SK-N-SH (cell line): ENCODE measurements at places on chromosomes 3 and 15. TPM values are rescaled to one million over a fixed set of nuclear protein-coding genes. Genes with fewer than 3 reads are reported as not detected.

GRCh38 chr3:168186293-168186983 lies 90.7 kb upstream of the GOLIM4 start:
- DNase-seq, result no peak

DNA sequence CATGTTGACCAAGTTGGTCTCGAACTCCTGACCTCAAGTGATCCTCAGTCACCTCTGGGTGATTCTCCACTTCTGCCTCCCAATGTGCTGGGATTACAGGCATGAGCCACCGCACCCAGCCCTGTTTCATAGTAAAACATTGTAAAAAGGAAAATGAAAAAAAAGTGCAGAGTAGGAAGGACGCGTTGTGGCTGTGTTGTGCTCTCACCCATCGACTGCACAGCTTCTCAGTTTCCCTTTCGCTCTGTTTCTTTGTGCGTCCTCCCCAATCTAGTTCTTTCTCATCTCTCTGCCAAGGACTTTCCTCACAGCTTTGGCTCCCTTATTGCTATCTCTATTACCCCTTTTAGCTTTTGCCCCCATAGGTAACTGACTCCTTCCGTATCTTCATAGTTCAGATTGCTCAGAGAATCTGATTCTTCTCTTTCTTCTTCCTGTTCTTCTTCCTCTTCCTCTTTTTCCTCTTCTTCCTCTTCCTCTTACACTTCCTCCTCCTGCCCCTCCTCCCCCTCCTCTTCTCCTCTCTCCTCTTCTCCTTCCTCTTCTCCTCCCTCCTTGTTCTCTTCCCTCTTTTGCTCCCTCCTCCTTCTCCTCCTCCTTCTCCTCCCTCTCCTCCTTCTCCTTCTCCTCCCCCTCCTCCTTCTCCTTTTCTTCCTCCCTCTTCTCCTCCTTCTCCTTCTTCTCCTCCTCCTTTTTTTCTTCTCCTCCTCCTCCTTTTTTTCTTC lies 81.1 kb upstream of the VGLL4 start:
- no peak for DNase-seq

- no peak for DNase-seq
Measured at GRCh38 chr3:52022323-52023100, 26.8 kb upstream of the RPL29 start.

GRCh38 chr15:68256675-68257450 lies 20.7 kb upstream of the FEM1B start:
- no peak for DNase-seq

DNA sequence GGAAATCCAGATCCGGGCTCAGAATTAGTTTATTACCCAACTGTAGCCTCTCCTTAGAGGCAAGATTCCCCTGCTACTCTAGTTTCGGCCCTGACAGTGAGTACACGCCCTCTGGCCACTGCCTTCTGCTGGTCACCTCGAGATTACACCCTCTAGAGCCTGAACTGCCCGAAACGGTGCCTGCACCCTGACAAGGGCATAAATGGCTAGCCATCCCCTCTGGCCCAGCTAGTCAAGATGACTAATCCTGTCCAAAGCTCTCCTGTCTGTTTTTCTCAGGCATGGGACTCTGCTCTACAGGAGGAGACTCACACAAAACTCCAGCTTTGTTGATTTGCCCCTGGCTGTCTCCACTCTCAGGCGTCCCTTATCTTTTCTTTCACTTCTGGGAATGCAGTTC lies 150.5 kb upstream of the UBE2E2 start:
- DNase-seq, result no peak

DNA sequence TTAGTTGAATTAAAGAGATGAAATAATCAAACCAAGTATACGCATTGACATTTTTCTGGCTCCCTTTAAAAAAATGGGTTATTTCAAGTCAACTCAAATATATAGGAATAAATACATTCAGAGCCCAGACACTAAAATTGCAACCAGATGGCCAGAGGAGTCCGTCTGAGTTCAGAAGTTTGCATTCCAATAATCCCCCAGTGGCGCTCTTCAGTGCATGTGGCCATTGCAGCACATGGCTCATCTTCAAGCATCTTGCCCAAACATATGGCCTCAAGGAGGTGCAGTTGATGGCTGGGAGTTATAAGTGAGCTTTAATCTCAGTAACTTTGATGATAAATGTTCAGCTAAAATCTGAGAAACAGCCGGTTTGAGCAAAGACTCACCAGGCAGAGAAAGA lies 295.8 kb upstream of the LRRN1 start:
- DNase-seq, result no peak

DNA sequence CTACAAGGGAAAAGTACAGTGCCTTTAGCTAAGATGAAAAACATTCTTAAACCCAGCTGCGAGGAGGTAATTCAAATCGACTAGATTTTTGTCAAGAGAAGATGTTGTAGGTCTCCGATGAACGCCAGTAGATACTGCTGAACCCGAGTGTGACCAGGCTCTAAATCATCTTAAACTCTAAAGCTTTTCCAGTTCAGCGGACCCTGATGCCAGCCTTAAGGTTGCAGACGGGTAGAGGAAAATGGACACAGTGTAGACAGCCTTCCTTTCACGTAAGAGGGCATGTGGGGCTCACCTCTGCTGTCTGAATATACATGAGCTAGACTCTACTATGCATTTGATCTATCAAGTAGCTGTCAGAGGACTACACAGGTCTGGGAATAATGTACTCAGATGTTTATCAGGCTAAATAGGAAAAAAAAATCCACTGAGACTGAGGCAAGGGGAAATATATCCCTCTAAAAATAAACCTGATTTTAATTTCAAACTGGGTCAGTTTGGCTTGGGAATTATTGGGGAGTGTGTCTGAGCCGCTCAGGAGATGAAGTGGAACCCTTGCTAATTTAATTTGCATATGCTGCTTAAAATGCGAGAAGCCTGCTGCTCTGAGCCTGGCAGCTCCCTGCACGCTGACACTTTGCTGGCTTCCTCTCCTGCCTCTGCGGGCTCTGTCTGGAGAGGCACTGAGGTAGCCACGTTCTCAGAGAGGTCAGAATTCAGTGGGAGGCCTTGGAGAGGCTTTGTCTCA lies 151.9 kb downstream of the CADPS start:
- DNase-seq, result peak; percentile 19

- no peak for DNase-seq
Measured at GRCh38 chr3:149519912-149520311, 45.4 kb downstream of the TM4SF4 start.

- DNase-seq, result no peak
Measured at GRCh38 chr3:140093742-140094141, 158.8 kb downstream of the CLSTN2 start.

DNA sequence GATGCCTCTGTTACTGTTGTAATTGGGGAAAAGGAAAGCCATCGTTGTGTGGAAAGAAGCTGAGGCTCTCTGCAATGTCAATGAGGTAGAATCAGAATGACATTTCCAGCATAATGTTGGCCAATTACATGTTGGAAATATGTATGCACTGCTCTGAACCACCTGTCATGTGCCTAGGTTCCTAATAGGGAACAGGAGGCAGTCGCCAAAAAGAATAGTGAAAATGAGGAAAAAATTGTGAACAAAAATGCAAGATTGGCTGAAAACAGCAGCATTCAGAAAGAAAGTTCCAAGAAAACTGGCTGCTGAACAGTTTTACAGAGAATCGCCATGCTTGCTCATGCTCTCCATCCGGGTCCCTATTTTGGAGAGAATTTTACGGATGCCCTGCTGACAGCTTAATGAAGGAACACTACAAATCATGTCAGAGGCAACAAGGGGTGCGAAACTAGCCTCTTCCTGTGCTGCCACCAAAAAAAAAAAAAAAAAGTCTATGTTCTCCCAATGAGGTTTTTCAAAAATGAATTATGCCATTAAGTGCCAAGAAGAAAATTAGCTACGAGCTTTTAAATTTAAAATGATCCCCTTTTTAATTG lies 305.9 kb upstream of the ARRDC4 start:
- DNase-seq, result no peak

- DNase-seq, result no peak
Measured at GRCh38 chr3:29757054-29757777, 476.3 kb downstream of the RBMS3 start.

Gene ATP13A5
- not detected in 2 replicates for polyA plus RNA-seq

Gene THAP10
- 2.9 and 3.2 TPM in 2 replicates for polyA plus RNA-seq

Gene CTXND1
- not detected in 2 replicates for polyA plus RNA-seq

Gene DNAH1
- 5.1 and 6.7 TPM in 2 replicates for polyA plus RNA-seq

Gene PP2D1
- not detected in 2 replicates for polyA plus RNA-seq

Gene DPPA2
- polyA plus RNA-seq, result not detected in 2 replicates
